Breast epithelium (tissue), 4 donors: ENCODE measurements at places on chromosomes 7 and 10. TPM values are rescaled to one million over a fixed set of nuclear protein-coding genes. Genes with fewer than 3 reads are reported as not detected.

The UCN3 gene
- not detected for total RNA-seq

GRCh38 chr7:157080111-157080730, 58.5 kb upstream of the UBE3C start:
- H3K27me3 ChIP-seq = peaks cover 43% of the 10 kb centered on the region
- H3K4me1 ChIP-seq = no peaks in the 10 kb centered on the region
- no peak overlapping the region for H3K27ac ChIP-seq
- no peak for DNase-seq
- H3K4me3 ChIP-seq = no peak overlapping the region
- H3K36me3 ChIP-seq = no peaks in the 10 kb centered on the region

DNA sequence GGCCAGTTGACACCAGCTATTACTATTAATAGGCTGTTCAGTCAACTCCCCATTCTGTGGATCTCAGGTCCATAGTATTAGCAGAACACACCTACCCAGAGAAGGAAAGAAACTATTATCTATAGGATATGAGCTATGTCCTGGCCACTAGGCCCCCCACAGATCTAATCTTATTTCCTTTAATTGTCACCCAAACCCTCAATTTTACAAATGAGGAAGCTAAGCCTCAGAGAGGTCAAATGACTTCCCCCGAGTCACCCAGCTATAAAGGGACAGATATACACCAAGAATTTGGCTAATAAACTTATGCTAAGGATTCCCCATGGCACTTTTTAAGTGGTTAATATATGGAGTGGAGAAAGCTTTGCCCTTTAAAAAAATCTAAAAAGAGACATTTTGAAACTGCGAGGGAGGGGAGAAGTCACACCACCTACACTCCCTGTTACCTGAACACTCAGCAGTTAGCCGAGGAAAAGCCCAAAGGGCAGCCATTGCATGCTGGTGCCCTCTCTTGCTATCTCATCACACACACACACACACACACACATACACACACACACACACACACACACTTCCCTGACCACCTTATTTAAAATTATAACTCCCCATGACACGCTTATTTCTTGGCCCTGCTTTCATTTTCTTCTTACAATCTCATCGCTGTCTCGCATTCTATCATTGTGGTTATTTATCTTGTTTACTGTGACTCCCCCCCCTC, 157.0 kb upstream of the ADO start:
- H3K27ac ChIP-seq = no peak overlapping the region
- H3K4me1 ChIP-seq = no peaks in the 10 kb centered on the region
- DNase-seq = no peak
- no peaks in the 10 kb centered on the region for H3K27me3 ChIP-seq
- no peak overlapping the region for H3K4me3 ChIP-seq

DNA sequence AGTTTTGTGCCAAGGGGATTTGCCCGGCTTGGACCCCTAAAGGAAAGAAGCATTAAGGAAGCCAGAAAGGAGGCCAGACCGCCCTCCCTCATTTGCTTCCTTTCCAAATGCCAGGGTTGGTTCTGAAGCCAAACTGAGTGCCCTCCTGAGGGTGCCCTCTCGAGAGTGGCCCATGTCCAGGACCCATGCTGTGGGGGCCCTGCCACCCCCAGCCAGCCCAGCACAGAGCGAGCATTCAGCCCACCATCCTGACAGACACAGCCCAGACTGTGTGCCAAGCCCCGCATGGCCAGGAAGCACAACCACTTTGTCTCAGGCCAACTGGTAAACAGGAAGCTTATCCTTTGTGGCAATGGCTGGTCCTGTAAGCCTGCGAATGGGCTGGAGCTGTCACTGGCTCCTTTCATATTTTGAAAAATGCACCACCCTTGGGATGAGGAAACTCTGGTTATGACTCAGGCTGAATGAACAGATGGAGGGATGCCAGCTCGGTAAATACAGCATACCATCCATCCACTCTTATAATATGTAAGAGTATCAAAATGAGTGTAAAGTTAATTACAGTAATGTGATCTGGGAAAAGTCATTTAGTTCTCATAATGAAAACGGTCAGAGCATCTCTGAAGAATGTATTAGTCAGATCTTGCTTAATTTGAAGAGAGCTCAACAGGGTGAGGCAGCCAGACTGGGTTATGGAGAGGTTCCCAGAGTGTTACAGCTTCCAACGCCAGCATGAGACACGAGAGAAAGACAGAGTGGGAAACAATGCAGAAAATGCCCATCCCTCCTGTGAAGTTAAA, 65.0 kb downstream of the STK17A start:
- peak overlapping the region; percentile 92 for H3K27ac ChIP-seq
- no peaks in the 10 kb centered on the region for H3K36me3 ChIP-seq
- peak; percentile 71 for DNase-seq
- H3K27me3 ChIP-seq = no peaks in the 10 kb centered on the region
- peak overlapping the region; percentile 1 for H3K4me3 ChIP-seq
- H3K4me1 ChIP-seq = peaks cover 10% of the 10 kb centered on the region
